ENCODE measurements at places on chromosomes 4 and X.

DNA sequence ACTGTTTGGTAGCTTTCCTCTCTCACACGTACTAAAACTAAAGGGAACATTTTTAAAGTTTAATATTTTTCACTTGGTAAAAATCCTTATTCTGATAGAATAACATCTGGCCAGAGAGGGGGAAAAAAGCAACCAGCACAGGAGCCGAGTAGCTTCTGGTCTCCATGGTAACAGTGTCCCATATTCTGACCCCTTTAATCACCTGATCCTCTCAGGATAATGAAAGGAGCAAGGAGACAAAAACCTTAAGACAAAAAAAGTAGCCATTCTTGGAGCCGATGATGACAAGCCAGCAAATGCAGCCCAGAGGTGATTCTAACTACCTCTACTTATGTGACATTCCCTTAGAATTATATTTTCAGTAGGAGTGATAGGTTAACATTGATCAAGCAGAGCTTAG lies 126.6 kb downstream of the SLC39A8 start:
- DNase-seq = no peak

DNA sequence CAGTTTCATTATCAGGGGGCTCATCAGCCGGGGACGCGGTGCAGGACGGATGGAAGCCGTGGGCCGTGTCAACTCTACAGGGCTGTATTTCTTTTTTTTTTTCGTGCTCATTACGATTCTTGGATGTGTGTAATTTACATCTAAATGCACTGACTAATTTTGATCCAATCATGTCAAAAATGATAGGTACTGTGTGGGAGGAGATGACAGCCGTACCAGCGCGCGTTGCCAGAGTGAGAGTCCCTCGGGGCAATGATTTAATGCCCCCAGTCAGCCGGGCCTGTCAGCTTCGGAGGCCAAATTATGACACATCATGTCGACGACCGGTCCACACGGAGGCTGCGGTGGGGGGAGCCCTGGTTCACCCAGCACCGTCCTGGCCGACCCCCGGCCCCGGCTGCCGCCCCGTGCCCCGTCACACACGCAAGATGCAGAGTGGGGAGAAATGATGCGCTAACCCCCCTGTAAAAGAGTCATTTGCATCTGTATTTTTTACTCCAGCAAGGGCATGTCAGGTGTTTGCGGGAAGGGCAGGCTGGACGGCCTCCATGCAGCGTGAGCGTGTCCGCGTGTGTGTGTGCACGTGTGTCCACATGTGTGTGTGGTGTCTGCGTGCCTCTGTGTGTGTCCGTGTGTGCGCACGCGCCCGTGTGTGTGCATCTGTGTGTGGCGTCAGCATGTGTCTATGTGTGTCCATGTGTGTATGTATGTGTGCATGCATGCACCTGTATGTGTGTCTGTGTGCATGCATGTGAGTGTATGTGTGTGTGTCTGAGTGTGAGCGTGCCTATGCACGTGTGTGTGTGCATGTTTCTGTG lies 74.3 kb upstream of the PPP2R3B start:
- DNase-seq = no peak

DNA sequence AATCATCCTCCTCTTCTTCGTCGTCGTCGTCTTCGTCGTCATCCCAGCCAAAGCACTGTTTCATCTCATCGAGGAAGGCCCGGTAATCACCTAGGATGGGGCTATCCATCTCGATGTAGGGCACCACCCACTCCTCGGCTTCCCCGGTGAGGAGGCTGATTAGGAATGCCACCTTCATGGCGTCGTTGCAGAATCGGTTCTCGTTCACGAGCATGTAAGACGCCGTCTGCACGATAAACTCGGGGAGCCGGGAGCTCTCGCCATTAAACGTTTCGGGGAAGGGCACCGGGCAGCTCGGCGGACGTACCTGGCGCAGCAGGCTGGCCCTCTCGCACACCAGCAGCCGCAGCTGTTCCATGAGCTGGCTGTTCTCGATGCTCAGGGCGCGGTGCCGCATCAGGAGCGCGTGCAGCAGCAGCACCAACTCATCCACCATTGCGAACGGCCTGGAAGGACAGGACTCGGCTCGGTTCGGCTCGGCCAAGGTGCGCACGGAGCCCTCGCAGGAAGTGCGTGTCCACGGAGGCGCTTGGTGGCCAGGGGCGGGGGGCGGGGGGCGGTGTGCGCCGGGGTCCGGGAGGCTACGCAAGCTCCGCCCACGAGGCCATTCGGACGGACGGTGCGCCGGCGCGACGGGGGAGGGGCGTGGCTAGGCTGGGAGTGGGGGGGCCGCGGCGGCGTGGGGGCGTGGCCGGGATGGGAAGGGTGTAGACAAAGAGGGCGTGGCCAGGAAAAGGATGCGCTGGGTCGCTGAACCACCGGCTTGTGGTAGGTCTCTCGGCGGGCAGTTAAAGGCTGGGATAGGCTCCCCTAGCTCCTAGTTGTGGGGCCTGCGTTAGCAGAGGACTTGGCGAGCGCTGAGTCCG lies at the start of gene LDOC1:
TSS of gene LDOC1 (minus strand) at position 544 of the 866 bp plus-strand sequence. CDS start at position 436, 108 bp downstream.
- DNase-seq = peak; percentile 29

- no peak for DNase-seq
Observed at GRCh38 chr4:173192375-173193162, 24.0 kb downstream of the GALNT7 start.

DNA sequence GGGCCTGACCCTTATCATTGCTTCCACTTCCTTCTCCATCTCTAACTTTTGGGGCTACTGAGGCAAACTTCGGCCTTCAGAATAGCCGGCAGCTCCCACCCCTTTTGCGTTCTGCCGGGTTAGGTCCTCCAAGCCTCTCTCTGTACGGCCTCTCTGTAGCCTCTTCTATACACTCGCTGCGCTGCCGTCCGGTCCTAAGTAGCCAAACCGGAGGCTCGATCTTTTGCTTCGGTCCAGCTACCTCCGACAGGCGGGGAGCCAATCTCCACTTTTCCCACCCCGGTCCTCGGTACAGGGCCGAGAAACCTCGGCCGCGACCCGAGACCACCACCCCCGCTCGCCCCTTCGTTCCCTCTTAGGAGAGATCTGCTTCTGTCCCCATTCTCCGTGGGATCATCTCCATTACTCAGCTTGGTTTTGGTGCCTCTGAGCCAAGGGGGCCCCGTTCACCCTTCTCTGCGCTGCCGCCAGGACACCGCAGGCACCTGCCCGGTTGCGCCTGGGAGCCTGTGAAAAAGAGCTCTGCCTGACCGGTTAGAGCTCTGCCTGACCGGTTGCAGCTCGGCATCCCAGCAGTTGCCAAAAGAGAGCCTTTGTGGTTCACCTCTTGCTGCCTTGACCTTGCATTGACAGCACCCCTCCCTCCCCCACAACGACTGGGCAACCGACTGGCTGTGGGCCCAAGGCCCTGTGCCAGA lies 1.0 kb upstream of the HTR2C start:
- no peak for DNase-seq

- no peak for DNase-seq
Observed at GRCh38 chr4:8338351-8338961, 68.9 kb downstream of the HTRA3 start.

DNA sequence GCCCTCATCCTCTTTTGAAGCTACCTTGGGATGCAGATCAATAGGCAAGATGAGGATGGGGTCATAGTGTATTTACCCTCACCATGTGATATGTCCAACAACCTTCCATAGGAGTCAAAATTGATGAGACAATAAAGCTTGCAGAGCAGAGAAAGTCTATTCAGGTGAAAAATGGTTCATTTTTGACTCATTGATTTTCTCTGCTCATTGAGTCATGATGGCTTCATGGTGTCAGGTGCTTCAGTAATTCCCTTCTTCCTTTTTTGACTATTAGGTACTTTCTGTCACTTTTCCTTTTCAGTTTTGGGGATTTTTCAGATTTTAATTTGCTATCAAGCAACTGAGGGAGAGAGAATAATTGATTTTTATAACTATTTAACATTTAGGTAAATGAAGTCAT lies 55.9 kb upstream of the IL2 start:
- no peak for DNase-seq

GRCh38 chrX:107421337-107421861 lies 28.1 kb upstream of the FRMPD3 start:
- no peak for DNase-seq

DNA sequence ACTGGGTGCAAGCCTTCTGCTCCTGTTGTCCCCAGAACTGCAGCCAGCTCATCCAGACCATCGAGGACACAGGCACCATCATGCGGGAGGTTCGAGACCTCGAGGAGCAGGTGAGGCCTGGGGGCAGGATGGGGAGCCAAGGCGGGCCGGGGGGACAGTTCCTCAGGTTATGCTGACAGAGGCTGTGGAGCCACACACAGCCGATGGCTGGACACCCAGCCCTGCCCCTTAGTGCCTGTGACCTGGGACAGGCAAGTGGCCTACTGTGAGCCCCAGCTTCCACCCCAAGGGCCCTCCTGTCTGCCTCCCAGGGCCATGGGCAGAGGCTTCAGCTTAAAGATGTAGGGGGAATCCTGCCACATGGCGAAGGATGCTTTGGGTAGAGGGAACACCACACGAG lies 14.3 kb downstream of the CCDC22 start:
- no peak for DNase-seq

GRCh38 chr4:139506774-139507173 lies 49.2 kb downstream of the SETD7 start:
- DNase-seq = no peak

DNA sequence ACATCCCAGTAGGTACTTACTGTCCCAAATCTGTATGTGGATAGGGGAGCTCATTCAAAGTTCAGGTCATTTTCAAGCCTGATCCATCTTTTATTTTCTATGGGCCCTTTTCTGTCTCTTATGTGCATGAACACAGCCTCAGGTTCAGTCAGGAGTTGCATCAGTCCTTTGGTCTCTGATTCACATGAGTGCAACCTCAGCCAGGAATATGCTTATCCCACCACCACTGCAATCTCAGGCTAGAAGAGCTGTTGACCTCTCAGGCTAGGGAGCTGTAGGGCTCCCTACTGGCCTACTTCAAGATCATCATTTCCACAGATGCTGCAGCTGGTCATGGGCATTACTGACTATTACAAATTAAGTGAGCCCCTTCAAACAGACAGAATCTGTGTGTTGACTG lies 27.2 kb downstream of the AASDH start:
- DNase-seq = no peak

DNA sequence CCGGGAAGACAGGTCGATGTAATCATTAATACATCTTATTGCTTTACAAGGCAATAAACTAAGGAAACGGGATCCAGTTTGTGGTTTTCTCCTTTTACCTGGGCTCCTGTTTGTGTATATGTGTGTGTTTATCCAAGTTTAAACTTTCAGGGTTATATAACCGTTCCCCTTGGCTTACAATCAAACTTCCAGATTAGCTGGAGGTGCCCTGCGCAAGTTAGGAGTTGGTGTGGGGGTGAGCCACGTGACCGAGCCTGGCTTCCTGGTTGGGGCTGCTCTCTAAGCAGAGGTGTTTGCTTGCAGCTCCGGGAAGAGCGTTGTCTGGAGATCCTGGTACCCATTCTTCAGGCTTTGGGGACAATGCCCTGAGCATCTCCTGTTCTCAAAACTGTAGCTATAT lies 129.2 kb downstream of the FHDC1 start:
- no peak for DNase-seq

- DNase-seq = no peak
Observed at GRCh38 chrX:134715930-134716619, 57.8 kb upstream of the PLAC1 start.

DNA sequence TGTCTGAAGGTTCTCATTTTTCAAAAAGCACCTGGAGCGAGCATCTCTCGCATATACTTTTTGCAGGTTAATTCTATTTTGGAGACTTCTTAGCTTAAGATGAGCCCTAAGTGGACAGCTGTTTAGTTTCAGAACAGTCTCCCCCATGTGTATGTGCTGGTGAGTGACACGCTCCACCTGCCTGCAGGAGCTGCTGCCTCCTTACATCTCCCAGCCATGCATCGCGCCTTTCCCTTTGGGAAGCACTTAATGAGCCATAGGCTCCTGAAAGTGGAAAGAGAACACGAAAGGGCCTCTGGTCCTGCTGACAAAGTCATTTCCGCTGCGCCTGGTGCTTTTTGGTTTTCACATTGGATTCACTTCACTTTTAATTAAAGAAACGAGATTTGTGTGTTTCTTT lies 56.1 kb downstream of the TRIML2 start:
- no peak for DNase-seq

- no peak for DNase-seq
Observed at GRCh38 chr4:13367244-13367643, 116.9 kb downstream of the RAB28 start.

DNA sequence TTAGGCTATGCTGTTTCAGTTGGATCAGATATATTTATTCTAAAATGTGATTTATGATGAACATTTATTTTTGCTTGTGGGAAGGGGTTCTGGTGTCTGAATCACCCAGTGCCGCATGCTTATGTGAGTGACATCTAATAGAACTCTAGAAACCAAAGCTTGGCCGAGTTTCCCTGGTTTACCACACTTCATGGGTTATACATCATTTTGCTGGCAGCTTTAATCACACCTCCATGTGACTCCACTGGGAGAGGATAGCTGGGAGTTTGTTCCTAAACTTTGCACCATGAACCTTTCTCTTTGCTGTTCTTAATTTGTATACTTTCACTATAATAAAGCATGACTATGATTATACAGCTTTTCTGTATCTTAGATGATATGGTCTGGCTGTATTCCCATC lies 382.9 kb downstream of the INPP4B start:
- DNase-seq = no peak

DNA sequence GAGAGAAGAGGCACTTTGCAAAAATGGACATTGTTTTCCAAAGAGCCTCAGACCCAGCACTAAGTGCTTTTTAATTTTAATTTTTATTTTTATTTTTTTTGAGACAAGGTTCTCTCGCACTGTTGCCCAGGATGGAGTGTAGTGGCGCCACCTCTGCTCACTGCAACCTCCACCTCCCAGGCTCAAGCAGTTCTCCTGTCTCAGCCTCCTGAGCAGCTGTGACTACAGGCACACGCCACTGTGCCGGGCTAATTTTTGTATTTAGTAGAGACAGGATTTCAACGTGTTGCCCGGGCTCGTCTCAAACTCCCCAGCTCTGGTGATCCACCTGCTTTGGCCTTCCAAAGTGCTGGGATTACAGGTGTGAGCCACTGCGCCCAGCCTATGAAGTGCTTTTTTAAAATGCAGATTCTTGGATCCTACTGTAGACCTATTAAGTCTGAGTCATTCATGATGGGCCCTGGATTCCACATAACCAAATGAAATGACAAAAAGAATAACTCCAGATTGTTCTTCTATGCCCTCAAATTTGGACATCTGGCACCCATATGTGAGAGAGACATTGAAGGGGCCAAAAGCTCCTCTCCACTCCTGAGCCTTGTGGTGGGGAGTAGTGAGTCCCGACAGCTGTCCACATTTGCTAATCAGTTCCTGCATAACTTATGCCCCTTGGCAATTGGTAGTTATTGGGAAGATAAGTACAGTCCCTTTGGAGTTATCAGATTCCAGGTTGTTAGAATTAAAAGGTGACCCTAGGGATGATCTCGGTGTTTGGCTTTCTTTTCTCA lies 3.6 kb downstream of the NOCT start:
- no peak for DNase-seq

- DNase-seq = no peak
Observed at GRCh38 chr4:181674315-181674875, 568.8 kb upstream of the TENM3 start.
